Hematopoietic multipotent progenitor cell treated with erythropoietin and hydrocortisone succinate and interleukin-3 and kit ligand, for 15 days (in vitro differentiated cells): ENCODE measurements at places on chromosomes 11 and 22.

DNA sequence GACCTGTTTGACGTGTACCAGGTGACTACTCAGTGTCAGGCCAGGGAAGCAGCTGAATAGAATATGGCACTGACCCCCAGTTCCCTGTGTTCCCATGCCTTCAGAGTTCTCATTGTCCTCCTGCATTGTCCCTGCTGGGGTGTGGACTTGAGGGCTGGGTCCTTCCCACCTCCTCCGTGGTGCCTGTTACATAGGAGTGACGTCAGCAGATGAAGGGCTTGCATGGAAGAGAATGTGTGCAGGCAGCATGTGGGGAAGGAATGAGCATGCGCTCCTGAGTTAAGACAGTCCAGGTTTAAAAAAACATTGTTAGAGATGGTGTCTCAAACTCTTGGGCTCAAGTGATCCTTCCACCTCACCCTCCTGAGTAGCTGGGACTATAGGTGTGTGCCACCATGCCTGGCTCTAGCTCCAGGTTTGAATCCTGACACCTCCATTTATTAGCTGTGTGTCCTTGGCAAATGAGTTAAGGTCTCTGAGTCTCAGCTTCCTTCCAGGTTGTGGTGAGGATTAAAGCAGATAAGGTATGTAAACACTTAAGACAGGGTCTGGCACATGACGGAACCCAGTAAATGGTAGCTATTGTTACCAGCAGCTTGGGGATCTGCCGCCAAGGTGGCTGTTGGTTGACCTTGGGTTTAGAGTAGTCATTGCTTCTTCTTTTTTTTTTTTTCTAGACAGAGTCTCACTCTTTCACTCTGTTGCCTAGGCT is 7.5 kb upstream of the SOX10 start:
- DNase-seq: no peak

DNA sequence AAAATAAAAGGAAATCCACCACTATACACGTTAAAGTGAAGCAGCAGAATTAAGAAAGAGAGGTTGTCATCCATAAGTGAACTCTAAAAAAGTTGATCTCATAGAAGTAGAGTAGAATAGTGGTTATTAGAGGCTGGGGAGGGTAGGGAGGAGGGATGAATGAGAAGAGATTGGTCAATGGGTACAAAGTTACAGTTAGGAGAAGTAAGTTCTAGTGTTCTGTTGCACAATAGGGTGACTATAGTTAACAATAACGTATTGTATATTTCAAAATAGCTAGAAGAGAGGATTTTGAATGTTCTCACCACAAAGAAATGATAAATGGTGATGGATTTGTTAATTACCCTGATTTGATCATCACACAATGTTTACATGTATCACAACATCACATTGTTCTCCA is 72.0 kb downstream of the CD82 start:
- DNase-seq: no peak

DNA sequence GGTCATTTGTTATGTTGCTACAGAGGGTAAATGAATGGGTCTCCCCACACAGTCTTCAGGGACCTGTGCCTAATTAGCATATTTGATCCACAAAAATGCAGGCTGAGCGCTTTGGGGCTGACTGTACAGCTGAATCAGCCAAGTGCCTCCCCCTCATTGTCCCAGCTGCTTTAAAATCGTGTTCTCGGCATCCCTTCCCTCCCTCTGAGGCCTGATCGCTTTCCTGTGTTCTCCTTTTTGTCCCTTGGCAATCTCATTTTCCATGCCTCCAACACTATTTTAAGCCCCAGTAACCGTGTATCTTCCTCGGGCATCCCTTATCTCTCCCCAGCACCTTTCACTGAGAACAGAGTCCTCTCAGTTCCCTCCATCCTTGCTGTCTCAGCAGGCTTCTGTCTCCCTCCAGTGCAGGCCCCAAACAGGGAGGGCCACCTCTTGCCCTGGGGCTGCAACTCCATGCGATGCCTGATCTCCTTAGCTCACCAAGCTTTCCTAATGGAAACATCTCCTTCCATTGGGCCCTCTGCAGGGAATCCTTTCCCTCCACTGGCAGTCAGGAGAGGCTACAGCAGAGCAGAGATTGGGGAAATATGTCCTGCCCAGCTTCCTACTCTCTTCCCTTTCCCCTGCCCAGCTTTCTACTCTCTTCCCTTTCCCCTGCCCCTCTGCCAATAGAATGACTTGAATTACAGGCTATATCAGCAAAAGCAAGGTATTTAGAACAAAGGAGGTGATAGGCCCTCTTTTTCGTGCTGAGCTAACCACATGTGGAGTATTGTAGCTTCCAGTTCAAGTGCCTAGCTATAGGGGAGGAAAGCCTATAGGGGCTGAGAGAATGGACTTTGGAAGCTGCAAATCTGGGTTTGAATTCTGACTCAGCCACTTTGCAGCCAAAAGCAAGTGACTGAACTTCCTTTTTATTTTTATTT is 13.8 kb downstream of the UQCR10 start:
- DNase-seq: peak; percentile 73

- no peak for DNase-seq
These were observed 610.0 kb upstream of the CADM1 start for GRCh38 chr11:116114198-116114651.

- DNase-seq: no peak
These were observed 25.9 kb upstream of the CCDC34 start for GRCh38 chr11:27388869-27389268.

DNA sequence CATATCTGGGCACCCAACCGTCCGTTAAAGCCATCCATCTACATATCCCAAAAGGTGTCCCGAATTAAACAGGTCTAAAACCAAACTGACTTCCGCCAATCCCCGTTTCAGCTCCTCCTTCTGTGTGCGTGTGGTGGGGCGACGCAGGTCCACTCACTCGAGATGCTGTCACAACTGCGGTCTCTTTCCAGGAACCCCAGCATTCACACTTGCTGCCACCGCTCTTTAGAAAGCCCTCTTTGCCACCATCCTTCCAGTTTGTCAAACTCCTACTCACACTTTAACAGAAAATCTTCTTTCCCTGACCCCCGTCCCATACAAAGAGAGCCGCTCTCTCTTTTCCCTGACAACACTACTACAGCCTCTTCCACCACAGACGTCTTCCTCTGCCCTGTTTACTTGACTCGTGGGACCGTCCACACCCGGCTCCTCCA is 467 bp downstream of the ESS2 start:
- DNase-seq: peak; percentile 20

DNA sequence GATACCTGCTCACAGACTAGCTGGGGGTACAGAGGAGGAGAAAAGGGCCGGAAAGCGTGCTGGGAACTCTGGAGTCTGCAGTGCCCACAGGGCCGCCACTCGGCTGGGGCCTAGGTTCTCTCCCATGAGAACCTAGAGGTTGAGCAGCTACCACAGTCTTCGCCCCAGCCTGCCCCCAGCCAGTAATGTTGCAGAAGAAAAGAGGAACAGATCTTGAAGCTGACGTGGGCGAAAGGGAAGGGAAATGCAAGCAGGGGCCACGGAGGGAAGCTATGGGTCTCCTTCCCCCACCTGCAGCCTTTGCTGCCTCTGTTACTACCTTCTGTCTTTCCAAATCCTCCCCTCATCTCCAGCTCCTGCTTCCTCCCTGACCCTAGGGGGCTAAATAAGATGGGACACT is 28.8 kb upstream of the P2RY2 start:
- no peak for DNase-seq

GRCh38 chr11:12757416-12757815 is 83.2 kb downstream of the TEAD1 start:
- no peak for DNase-seq

DNA sequence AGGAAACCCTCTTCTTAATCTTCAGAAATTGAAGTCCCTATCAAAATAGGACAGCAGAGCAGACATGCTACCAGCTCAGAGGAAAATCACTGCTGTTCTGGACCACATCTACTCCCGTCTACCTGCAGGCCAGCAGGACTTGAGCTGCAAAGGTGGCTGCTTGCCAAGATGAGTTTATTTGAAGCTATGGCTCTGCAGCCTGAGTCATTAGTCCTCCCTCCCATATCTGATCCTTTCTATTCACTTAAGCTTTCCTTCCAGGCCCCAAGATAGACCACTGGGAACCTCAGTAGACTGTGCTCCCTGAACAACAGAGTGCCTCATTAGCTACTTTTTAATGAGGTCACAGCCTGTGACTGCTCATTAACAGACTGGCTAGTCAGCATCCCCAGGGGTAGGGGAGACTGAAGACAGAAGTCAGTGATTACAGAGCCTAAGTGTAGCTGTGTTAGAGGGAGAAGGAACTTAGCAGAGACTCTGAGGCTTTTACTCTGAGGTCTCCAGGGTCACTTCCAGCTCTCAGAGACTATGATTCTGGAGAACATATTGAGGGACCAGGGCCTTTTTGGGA is 6.8 kb upstream of the OR10A2 start:
- DNase-seq: no peak

DNA sequence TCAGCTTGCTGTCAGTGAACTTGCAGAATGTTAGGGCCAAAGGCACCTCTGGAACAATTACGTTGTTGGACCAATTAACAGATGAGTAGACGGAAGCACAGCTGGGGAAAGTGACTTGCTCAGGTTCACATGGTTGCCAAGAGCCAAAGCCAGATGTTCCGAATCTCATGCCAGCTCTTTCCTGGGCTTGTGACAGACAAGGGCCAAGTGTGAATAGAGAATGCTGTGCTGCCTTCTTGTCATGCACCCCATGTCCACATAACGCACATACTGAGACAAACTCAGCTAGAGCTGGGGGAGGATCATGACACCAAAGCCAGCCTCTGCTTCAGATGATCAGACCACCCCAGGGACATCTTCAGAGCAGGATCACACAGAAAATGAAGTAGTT is 616.3 kb downstream of the INSC start:
- DNase-seq: no peak

DNA sequence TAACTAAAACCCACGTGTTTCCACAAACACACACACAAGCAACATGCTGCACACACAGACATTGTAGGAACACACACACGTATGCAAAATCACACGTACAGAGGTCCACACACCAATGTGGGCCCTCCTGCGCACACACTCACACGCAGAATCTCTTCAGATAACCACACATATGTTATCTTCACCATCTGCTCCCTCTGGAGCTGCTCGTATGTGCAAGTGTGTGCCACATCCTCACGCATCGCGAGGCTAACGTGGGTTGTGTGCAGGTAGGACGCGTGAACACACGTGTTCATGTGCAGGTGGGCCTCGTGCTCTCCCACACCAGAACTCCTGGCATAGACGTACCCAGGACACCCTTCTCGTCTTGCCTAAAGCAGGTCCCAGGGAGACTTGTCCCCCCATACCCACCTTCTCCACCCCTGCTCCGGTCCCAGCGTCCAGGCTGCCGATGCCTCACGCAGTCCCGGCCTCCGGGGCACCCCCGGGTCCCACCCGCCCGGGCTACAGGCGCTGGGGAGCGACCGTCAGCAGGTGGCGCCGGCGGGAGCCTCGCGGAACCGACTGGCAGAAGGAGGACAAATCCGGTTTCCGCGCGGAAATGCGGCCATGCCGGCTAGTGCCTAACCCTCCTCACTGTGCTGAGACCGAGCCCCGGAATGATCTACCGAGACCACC is 10.3 kb upstream of the IGSF9B start:
- DNase-seq: no peak

GRCh38 chr11:17267576-17267975 is 9.0 kb upstream of the NUCB2 start:
- no peak for DNase-seq

- DNase-seq: no peak
These were observed at the start of gene SORL1-AS1 for GRCh38 chr11:121452609-121453150. Gene SORL1-AS1 (minus strand): TSS chr11:121452967.

GRCh38 chr22:19523240-19524169 is 705 bp downstream of the CLDN5 start:
- DNase-seq: no peak

GRCh38 chr11:6635082-6635932 is 16.1 kb upstream of the TPP1 start:
- no peak for DNase-seq

DNA sequence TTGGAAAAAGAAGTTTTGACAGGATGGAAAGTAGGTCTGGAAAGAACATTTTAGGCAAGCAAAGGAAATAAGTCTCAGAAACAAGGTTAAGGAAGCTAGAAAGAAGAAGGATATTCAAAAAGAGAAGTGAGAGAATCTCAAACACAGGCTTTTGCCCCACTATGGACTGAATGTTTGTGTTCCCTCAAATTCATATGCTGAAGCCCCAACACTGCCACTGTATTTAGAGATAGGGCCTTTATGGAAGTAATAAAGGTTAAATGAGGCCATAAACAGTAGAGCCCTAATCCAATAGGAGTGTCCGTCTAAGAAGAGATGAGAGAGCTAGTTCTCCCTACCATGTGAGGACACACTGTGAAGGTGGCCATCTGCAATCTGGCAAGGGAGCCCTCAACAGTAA is 20.6 kb upstream of the RPS13 start:
- DNase-seq: no peak

DNA sequence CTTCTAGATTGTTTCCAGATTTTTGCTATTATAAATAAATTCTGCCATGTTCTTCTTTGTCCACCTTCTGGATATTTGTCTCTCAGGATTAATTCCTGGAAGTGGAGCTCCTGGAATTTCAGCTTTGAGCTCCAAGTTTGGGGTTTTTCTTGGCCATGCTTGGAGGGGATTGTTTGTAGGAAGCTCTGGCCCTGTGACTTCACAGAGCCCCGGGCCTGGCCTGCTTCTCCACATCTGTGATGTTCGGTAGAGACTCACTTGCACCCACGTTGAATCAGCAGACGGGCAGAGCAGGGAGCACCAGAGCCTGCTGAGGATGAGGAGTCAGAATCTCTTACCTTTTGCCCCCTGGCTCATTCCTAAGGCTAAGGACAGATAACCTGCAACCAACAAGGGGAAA is 35.7 kb downstream of the LRRC32 start:
- no peak for DNase-seq

DNA sequence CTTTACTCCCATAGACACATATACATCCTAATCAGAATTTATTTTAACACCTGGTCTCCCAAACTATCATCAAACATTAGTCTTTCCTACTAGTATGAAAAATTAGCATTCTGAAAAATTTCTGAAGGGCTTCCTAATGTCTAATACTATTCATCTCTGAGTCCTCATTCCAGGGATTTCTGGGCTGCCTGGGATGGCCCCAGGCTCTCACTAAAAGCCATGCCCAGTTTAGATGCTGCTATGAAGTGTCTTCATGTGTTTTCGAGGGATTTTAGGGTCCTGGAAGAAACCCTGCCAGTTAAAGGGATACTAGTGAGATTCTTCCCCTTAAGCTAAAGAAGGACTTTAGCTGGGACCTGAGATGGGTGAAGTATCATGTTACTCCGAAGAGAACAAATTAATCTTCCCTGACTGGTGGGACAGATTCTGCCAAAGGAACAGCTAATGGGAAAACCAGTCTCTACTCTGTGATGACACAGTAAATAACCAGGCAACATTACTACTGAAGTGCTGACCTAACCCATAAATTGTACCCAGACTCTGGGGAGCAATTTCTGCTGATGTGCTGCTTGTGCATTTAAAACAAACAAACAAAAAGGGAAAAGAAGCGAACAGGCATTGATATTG is 342.6 kb downstream of the SOX6 start:
- DNase-seq: no peak

DNA sequence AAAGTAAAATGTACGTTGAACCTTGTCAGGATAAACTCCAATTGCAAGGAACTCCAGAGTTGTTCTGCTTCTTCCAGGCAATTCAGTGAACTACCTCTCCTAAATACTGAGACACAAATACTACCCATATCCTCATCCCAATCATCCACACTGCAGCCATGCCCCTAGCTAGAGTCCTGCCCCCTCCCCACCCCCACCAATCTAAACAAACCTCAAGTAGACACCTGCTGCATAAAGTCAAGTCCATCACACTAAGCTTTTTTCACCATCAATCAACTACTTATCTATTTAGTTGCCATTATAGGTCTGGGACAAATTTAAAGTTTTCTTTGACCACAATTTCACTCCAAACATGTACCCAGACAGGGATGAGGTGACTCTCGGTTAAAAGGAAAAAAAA is 93.2 kb upstream of the APOA1 start:
- DNase-seq: no peak
